Heart right ventricle (tissue), 16 donors: ENCODE measurements at places on chromosomes 1 and 21. TPM values are rescaled to one million over a fixed set of nuclear protein-coding genes. Genes with fewer than 3 reads are reported as not detected.

GRCh38 chr1:76337542-76338219 is 263.1 kb downstream of the ST6GALNAC3 start:
- no peak for DNase-seq

DNA sequence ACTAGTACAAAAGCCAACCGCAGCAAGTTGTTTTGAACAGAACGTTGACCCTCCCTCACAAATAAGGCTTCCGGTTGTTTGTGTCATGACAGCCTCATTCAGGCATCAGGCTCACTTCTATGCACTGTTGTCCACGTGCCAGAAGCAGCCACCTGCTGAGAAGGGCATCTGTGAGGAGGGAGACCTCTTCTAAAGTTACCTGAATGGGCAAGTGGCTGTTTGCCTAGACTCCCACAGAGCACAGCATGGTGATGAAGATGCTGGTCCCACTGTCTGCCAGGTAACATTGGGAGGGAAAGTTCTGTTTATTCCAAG is 176.1 kb downstream of the CLIC6 start:
- no peak for DNase-seq

DNA sequence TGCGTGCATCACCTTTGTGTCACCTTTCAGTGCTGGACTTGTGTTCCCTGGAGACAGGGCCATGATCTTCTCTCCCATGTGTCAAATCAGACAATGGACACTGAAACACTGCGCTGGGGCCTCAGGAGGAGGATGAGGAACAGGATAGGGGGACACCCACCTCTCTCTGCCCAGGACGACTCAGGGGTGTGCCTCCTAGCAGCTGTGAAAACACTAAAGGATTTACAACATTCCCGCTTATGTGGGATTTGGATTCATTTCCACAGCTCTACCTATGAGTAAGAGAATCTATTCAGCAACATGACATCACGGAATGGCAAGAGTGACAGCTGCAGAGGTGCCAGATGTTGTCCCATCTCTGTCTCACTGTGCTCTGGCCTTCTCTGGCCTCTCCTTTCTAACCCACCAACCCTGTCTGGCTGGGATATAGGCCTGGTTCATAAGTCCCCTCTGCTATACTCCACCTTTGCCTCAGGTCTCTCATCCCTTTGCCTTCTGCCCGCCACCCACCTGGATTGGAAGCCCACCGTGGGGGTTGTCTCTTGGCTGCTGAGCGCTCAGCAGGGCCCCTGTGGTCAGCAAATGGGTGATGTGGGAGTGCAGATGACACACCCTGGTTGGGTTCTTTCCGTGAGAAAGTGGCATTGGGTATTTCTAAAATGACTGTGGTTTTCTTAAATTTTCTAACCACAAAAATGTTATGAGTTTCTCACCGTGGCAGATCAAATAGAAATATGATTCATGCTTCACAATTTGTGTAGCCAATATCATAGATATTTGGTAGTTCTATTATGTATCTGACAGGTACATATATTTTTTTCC is 47.1 kb upstream of the TLR5 start:
- DNase-seq = no peak

ADGRB2 gene
- 14.9 TPM for total RNA-seq

NFIA gene
- total RNA-seq = 82.4 TPM

CD247 gene
- total RNA-seq = 0.83 TPM
